Activated CD4-positive, alpha-beta T cell treated with anti-CD3 and anti-CD28 coated beads for 36 hours (primary cell): ENCODE measurements at places on chromosomes 6 and 20. TPM values are rescaled to one million over a fixed set of nuclear protein-coding genes. Genes with fewer than 3 reads are reported as not detected.

DNA sequence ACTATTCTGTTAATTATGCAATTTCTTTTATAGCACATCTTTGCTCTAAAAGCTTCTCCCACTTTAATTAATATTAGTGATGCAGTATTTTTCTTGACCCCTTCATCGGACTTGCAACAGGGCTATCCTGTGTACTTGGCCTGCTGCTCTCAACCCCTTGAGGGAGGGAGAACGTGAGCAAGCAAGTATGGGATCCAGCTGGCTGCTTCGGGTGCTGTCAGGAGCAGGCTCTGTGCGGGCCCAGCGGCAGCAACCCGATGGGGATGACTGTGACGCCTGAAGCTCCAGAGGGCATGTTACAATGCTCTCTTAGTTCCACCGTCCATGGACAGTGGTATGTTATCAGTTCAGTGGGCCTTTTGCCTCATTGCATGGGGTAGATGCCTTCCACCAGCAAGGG is 519.8 kb upstream of the CITED2 start:
- DNase-seq, result no peak

GRCh38 chr6:6688283-6688682 is 99.8 kb downstream of the LY86 start:
- no peak for DNase-seq

DNA sequence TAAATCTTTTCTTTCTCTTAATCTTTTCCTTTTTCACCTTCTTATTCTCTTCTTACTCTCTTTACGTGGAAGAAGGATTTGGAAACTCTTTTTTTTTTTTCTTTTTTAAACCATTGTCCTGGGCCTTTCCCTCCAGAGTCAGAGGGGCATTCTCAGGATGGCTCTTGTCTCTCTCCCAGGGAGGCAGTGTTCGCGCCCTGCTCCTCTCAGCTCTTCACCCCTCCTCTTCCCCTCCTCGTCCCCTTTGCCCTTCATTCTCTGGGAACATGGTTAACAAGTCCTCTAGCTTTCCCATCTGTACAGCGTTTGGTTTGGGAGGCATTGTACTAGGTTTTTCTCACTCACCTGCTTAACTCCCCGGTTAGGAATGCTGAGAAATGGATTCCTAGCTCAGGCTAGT is 52.0 kb upstream of the TFB1M start:
- DNase-seq, result no peak

- DNase-seq, result no peak
Measured at GRCh38 chr6:10071631-10072220, 343.1 kb downstream of the TFAP2A start.

STAU1 gene
- 83.7 TPM for total RNA-seq

RPP21 gene
- total RNA-seq, result 38.1 TPM

PRPH2 gene
- not detected for total RNA-seq

BPIFA2 gene
- not detected for total RNA-seq

RAB44 gene
- total RNA-seq, result 0.05 TPM
